Thyroid gland (tissue), 4 donors: ENCODE measurements at places on chromosomes 16 and 17. TPM values are rescaled to one million over a fixed set of nuclear protein-coding genes. Genes with fewer than 3 reads are reported as not detected.

The MIF4GD gene
- 31.1 TPM for total RNA-seq

GRCh38 chr17:9185688-9186284, 164.5 kb downstream of the NTN1 start:
- no peak overlapping the region for H3K4me3 ChIP-seq
- no peak for DNase-seq
- H3K27me3 ChIP-seq, result no peaks in the 10 kb centered on the region

DNA sequence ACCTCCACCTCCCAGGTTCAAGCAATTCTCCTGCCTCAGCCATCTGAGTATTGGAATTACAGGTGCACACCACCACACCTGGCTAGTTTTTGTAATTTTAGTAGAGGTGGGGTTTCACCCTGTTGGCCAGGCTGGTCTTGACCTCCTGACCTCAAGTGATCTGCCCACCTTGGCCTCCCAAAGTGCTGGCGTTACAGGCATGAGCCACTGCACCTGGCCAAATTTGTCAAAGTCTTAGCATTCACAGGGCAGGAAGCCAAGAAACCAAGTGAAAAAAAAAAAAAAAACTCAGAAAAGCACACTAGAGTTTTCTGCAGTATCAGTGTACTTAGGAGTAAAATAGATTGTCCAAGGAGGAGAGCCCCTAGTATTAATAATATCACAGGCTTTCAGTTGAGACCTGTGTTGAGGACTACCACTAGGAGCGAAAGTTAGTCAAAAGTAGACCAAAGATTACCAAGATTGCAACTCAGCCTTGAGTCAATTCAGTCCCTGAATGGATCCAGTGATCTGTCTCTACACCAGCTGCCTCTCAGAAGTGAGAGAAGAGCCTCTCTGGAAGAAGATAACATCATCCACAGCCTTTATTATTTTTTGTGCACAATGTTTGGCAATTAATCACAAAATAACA, 159.7 kb downstream of the CEP112 start:
- H3K27me3 ChIP-seq, result no peaks in the 10 kb centered on the region
- H3K4me3 ChIP-seq, result no peak overlapping the region
- H3K4me1 ChIP-seq, result no peaks in the 10 kb centered on the region
- no peak for DNase-seq
- no peaks in the 10 kb centered on the region for H3K36me3 ChIP-seq

GRCh38 chr17:56697190-56697589, 103.7 kb downstream of the NOG start:
- no peak overlapping the region for H3K4me3 ChIP-seq
- peaks cover 18% of the 10 kb centered on the region for H3K4me1 ChIP-seq
- no peaks in the 10 kb centered on the region for H3K36me3 ChIP-seq
- DNase-seq, result no peak

DNA sequence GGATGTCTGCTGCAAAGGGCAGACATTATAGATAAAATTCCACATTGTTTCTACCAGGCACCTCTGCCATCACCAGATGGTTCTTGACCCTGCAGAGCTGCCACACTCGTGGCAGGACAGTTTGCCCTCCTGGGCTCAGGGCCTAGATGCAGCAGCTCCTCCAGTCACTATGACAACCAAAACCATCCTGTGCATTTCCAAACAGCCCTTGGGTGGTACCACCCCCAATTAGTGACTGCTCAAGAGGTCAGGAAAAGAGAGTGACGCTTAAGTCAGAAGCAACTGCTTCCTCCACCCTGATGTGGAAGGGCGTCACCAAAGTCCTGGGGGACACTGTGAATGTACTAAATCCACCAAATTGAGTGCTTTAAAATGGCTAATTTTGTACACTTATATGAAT, 109.2 kb downstream of the C16orf95 start:
- no peaks in the 10 kb centered on the region for H3K27me3 ChIP-seq
- no peak overlapping the region for H3K4me3 ChIP-seq
- DNase-seq, result no peak
- no peak overlapping the region for H3K27ac ChIP-seq
